ENCODE measurements at places on chromosomes 2 and 18.
A peak's percentile ranks its signal among the peaks of the same experiment; 100 is the strongest.

- DNase-seq = no peak
Observed at GRCh38 chr2:171762879-171763573, 75.8 kb downstream of the DYNC1I2 start.

GRCh38 chr2:10475811-10476660 is 27.9 kb upstream of the ODC1 start:
- no peak for DNase-seq

GRCh38 chr2:144912206-144912605 is 392.3 kb upstream of the ZEB2 start:
- DNase-seq = no peak

DNA sequence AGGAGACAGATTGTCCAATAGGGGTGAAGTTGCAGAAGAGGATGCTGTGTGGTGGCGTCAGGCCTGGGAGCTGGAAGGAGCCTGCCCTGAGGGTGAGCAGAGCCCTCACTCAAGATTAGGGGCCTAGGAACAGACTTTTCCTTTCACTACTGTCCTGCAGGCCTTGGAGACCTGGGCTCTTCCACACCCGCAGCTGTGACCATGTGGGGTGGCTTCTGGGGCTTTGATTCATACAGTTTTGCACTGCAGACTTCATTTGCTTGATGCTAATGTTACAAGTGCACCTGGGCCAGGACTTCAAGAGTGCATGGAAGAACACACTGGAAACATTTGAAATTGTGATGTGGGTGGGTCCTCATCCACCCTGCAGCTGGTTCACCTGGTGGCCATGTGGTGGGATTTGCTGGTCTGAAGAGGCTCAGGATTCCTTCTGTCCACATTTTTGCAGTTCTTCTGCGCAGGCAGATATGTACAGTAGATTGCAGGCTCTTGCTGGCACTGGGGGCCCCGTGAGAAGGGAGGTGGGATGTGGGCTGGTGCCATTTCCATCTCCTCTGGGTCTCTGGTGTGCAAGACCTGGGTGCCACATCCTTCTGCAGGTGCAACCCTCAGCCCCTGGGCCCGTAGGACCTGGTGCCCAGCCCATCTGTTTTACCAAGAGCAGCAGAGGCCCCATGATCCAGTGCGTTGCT is 9.9 kb downstream of the GLI2 start:
- DNase-seq = no peak

DNA sequence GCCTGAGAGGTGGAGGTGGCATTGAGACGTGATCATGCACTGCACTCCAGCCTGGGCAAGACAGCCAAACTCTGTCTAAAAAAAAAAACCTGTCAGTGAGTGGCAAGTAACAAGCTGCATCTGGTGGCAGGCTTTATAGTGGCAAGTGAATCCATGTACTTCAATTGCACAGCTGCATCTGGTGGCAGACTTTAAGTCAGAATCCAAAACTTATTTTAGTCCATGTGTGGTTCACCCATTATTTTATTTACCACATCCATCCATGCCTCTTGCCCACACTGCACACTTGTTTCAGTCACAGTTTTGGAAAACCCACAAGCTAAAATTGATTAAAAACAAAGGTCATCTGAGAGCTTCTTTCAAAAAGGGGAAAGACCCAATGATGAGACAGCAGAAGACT is 1636.4 kb upstream of the NXPH2 start:
- no peak for DNase-seq

- no peak for DNase-seq
Observed at GRCh38 chr2:169254774-169255173, 107.6 kb downstream of the LRP2 start.

DNA sequence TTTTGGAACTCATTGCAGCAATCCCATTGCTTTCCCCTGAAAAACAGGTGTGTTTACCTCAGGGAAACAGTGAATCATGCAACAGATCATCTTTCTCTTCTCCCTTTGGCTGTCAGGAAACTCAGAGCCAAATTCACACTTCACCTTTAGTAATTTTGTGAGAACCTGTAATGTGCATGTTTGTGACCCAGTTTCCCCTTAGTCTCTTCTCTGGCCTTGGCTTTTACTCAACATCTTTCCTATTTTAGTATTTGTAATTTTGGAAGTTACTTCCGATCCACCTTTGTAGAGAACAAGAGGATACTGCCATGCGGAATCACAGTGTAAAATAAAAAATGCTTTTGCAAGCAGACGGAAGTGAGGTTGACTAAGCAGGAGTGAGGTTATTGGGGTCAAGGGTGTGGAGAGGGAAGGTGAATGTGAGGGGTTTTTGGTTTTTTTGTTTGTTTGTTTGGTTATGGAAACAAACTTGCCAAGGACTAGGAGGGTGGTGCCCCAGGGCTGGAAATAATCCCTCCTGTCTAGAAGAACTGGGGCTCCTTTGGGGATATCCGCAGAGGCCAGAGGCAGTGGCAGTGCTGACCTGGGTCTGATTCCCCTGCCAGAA is 14.0 kb downstream of the ASPRV1 start:
- no peak for DNase-seq

- DNase-seq = no peak
Observed at GRCh38 chr2:10750610-10751009, 29.2 kb downstream of the ATP6V1C2 start.

DNA sequence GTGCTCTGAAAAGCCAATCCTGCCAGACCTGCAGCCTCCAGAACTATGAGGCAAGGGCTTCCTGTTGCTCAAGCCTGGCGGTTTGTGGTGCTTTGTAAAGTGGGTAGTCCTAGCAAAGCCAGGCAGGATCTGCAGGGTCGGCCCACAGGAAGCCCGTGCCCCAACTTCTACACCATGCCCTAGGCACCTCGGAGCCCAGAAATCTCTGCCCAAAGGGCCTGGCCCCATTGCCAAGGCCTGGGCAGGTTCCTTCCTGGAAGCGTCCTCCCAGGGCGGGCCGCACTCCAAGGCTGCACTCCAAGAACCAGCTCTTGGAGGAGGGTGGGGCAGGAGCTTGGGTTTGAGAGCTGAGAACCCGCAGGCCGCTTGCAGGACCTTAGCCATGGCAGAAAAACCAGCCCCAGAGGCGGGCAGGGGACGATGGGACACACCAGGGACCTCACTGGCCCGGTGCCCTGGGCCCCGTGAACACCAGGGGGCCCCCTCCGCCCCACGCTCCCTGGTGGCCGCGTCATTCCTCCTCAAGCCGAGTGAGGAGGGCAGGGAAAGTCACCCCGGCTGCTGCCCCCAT is 37.2 kb upstream of the ID2 start:
- no peak for DNase-seq

DNA sequence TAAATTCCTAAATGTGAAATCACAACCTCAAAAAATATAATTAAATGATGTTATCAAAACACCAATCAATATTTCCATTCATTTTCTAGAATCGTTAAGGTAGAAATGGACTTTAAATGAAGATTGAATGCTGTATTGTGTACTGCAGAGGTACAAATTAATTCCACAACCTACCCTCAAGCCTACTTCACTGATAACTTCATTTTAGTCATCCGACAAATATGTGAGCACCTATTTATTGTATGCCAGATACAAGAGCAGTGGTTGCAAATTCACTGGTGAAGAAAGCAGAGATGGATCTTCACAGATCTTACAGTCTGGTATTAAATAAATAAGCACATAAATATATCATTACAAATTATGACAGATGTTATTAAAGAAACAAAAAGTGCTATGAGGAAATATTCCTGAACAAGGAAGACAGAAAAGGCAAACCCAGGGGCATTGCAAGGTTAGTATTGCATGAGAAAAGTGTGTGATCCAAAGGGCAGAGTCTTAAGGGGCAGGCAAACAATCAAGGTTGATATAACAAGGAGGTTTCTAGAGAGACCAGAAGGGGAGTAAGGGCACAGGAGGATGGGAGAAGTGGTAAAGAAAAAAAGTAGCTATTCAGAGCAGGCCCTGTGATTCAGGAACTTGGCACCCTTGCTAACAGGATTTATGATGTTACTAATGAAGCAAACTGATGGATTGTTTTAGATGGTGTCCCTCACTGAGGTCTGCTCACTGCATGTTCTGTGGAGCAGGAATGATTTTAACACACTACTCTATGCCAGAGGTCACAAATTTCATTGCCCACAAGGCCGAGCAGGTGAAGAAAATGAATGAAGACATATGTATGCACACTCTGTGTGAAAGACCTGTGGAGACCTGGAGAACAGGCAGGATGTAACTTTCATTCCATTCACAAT is 128.0 kb upstream of the CCDC150 start:
- no peak for DNase-seq

DNA sequence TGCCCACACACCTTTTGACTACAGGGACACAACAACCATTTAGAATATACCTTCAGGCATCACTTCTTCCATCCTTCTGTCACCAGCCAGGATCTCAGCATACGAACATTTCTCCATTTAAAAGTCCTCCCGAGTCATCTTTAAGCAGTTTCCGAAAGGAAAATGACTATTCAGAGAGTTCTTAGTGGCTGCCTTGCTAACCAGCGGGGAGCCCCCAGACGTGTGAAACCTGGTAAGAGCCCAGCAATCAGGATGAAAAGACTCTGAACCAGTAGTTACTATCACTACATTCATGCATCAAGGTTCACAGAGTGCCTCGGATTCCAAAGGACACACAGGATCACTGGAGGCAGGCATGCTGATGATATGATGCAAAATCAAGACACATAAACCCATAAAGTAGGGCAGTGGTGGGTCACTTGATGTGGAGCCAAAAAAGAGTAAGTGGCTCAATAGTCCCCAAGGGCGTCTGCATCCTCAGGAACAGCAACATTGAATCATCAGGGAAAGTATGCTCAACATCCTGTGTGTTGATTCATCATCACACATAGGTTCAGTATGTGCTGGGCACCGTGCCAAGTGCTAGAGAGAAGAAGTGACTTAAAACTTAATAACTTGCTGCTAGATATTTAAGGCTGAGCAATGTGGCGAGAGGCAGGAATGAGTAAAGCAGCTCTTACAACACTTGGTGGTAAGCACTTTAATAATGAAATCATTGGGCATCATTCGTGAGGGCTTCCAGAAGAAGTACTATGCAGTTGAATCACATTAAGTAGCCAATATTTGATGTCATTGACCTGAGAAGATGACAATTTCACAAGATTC is 4.4 kb downstream of the CCL20 start:
- peak; percentile 23 for DNase-seq

DNA sequence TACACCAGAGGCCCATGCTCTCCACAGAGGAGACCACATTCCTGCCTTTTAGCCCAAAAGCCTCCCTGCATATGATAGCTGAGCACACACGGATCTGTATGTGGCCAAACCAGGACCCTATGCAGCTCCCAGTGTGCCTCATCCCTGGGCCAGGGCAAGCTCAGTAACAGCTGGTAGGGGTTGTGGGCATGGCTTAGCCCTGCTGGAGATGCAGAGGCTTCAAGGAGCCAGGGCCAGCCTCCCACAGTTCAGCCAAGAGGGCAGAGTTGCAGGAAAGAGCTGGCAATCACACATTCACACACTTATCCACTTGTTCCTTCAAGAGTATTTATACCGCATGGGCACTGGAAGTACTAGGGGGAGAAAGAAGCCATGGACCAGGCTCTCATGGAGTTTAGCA is 1.6 kb upstream of the LIMS2 start:
- no peak for DNase-seq

Measured in stimulated activated CD4-positive, alpha-beta T cell treated with anti-CD3 and anti-CD28 coated beads, Interleukin-1b, Interleukin-23, amount 100 ng/mL, for 1 hour (primary cell).